ENCODE measurements at places on chromosomes 5 and 9.

- no peak for DNase-seq
Measured at GRCh38 chr9:84340535-84340934, at the start of gene SLC28A3. Gene SLC28A3 (minus strand): TSS chr9:84340758. CDS start chr9:84340633, 125 bp downstream.

GRCh38 chr9:38003946-38004808, 64.8 kb downstream of the SHB start:
- DNase-seq, result no peak

- no peak for DNase-seq
Measured at GRCh38 chr5:178537467-178538371, 52.5 kb downstream of the COL23A1 start.

- DNase-seq, result no peak
Measured at GRCh38 chr5:91296674-91297143, 86.4 kb downstream of the ARRDC3 start.

DNA sequence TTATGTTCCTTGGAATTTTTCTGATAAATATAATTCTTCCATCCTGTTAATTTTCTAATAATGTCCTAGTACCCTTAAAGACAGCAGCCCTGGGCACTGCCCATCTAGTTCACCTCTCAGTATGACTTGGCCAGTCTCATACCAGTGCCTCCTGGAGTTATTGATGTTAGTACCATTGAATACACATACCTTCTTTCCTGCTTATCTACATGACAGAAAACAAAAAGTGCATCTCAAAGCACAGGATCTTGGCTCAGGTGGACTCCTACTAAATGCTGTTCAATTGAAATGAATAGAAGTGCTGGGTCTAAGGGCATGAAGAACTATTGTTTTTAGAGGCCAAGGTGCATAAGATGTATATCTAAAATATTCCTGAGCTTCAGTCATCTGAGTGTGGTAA, 669.7 kb downstream of the NR2F1-AS1 start:
- no peak for DNase-seq

GRCh38 chr9:32581512-32582143, 8.7 kb upstream of the NDUFB6 start:
- no peak for DNase-seq

DNA sequence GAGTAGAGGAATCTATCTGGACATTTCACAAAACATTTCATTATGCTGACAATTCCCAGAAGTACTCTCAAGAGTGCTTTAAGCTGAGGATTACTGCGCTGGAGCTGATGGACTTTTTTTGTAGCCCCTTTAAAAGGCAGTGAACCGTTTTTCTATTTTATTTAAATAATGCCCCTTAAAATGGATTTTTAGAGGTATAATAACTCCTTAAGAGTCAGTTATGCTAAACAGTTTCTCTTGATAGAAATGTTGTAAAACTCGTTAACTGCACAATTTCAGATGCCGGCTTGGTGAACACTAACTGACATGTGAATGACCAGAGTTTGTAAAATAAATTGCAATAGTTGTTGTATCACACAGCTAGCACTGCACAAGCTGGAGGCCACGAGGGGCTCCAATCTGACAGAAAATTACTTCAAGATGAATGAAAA, 174.0 kb downstream of the NR2F1-AS1 start:
- DNase-seq, result no peak

GRCh38 chr9:70052768-70053167, 9.1 kb downstream of the MAMDC2 start:
- DNase-seq, result no peak

DNA sequence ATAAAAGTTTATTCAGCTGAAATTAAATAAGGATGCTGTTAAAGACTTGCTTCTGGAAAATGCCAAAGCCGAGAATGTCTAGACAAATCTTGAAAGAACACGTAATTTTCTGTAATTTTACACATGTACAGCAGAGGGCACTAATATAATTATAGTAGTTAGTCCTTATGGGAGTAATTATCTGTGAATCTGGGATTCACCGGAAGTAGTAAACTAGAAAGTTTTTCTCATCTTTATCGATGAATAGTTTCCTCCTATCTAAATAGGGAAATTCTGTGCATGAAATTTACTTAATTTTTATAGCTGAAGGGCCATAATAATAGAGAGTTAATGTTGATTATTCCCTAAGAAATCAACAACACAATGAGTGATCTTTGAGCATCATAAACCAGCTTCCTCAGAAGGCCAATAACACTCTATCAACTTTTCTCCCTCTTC, 18.4 kb upstream of the CNTLN start:
- DNase-seq, result no peak

- no peak for DNase-seq
Measured at GRCh38 chr5:121640298-121640697, 211.4 kb upstream of the FTMT start.

GRCh38 chr9:88387036-88387551, 1.1 kb upstream of the SPIN1 start:
- DNase-seq, result peak; percentile 57

DNA sequence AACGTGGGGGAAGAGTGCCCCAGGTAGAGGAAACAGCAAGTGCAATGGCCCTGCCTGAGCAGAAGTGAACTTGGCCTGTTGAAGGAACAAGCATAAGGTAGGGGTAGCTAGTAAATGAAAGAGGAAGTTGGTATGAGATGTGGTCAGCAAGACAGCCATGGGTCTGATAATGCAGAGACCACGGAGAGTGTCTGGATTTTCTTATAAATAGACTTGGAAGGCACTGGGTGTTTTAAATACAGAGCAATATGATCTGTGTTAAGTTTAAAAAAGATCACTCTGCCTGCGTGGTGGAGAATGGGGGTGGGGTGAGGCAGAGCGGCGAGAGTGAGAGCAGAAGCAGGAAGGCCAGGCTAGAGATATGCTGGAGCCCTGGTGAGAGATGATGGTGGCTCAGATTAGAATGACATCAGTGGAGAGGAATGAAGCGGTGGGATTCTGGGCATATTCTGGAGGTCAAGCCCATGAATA, 4.2 kb downstream of the ADAM19 start:
- DNase-seq, result no peak

DNA sequence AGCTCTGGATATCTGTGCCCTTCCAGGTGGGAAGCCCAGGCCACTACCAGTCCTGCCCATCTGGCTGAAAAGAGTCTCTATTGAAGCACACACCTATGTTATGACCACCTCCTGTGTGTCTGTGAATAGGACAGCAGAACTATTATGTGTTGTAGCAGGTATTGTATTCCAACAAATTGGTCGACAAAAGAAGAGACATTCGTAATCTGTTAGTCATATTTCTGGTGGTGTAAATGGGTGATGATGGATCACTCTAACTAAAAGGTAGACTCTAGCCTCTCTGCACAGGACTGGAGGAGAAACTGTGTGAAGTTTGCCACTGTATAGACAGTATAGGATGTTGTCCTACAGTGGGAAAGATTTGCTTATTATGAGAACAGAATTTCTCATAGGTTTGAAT, 416.1 kb downstream of the TMEM38B start:
- no peak for DNase-seq

- peak; percentile 9 for DNase-seq
Measured at GRCh38 chr5:52915176-52915875, 73.8 kb upstream of the ITGA2 start.

DNA sequence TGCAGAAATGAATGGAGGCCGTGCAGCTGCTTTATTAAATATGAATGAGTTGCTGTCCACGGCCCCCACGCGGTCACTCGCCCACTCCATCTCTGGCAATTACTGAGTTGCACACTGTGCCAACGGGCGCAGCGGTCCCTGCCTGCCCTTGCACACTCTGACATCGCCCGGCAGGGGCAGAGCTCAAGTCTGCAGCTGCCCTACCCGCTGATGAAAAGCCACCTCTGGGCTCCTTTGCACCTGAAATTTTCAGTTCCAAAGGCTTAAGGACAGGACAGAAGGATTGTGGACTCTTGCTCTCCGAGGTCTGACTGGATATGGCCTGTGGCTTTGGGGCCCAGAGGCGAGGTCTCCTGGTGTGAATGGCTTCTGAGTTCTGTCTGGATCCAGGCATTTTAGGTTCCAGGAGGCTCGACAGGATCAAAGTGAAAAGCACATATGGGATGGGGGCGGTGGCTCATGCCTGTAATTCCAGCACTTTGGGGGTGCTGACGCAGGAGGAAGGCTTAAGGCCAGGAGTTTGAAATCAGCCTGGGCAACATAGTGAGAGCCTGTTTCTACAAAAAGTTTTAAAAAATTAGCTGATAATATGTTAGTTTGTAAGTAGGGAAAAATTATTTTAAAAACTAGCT, 201.8 kb downstream of the PAX5 start:
- DNase-seq, result no peak

GRCh38 chr9:108786322-108786721, 69.5 kb downstream of the ACTL7B start:
- DNase-seq, result no peak

- no peak for DNase-seq
Measured at GRCh38 chr9:37220971-37221370, 100.6 kb downstream of the ZCCHC7 start.
